Glutamatergic neuron (in vitro differentiated cells): ENCODE measurements at places on chromosomes 2 and 18.
A peak's percentile ranks its signal among the peaks of the same experiment; 100 is the strongest.

- no peaks in the 10 kb centered on the region for H3K4me1 ChIP-seq
- DNase-seq = no peak
- H3K27me3 ChIP-seq = no peaks in the 10 kb centered on the region
- H3K27ac ChIP-seq = no peak overlapping the region
- H3K36me3 ChIP-seq = peaks cover 5% of the 10 kb centered on the region
- no peak overlapping the region for H3K4me3 ChIP-seq
These were observed 26.8 kb downstream of the MAL start for GRCh38 chr2:95052307-95052706.

- H3K27me3 ChIP-seq = peaks cover 1% of the 10 kb centered on the region
- H3K36me3 ChIP-seq = no peaks in the 10 kb centered on the region
- H3K4me3 ChIP-seq = no peak overlapping the region
- H3K27ac ChIP-seq = no peak overlapping the region
- peaks cover 3% of the 10 kb centered on the region for H3K4me1 ChIP-seq
- DNase-seq = no peak
These were observed 27.4 kb upstream of the MTIF2 start for GRCh38 chr2:55296393-55296792.

GRCh38 chr2:240921995-240922244, 15.8 kb downstream of the CROCC2 start:
- H3K27ac ChIP-seq = no peak overlapping the region
- H3K27me3 ChIP-seq = no peaks in the 10 kb centered on the region
- peaks cover 3% of the 10 kb centered on the region for H3K4me1 ChIP-seq
- no peak for DNase-seq
- H3K4me3 ChIP-seq = no peak overlapping the region
- no peaks in the 10 kb centered on the region for H3K36me3 ChIP-seq

DNA sequence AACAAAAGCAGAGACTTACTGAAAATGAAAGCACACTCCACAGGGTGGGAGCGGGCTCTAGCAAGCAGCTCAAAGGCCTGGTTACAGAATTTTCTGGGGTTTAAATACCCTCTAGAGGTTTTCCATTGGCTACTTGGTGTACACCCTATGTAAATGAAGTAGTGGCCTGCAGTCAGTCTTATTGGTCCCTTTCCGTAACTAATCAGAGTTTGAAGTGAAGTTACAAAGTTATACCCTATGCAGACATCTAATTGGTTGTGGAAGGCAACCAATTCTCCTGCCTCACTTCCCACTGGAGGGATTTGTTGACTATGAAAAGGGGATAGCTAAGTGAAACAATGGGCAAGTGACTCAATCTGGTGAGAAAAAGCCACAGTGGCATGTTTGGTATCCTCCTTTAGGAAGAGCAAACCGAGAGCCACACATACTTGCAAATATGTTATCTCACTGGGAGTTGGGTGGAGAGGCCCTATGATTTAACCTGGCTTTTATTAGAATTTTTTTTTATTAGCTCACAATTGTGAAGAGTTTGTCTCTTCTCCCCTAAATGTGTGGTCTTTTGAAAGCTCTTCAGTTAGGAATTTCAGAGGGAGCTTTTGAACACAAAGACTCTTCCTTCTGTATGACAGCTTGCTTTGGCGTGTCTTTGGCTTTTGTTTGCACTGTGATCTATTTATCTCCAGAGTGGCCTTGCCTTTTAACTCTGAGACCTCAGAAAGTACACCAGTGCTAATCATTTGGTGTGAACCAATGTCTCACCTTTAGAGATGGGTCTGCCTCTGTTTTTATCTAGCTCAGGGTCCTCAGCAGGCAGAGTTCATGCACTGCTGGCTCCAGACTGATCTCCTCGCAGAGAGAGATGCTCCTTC, 69.6 kb downstream of the MAP4K4 start:
- DNase-seq = no peak
- peak overlapping the region; percentile 70 for H3K27ac ChIP-seq
- peak overlapping the region; percentile 53 for H3K4me3 ChIP-seq

DNA sequence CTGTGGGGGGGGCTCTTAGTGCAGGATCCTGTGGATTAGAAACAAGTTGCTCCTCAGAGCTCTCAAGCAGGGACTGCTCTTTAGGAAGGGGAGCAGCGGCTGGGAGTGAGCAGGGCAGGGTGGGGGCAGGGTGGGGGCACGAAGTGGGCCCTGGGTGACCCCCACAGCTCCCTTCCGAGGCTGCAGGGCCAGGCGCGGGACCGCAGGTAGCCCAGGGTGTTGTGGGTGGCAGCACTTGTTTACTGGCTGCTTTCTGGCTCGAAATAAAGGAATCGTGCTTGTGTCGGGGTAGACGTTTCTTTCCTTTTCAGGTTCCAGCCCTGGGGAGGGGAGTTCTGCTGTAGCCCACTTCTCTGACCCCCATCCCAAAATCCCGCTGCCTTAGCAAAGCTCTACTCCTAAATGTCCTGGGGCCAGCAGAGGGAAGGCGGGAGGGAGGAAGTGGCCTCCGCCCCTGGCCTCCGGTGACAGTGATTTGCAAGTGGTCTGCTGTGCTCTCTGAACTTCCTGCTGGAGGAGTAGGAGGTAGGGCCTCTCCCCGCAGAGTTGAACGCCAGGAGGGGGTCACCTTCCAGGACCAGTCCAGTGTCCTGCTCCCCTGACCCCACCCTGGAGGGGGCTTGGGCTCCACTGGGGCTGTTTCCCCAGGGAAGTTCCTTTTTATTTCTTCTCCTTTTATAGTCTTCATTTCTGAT, 8.3 kb downstream of the NEU4 start:
- no peak for DNase-seq
- no peak overlapping the region for H3K4me3 ChIP-seq
- H3K27me3 ChIP-seq = peaks cover 3% of the 10 kb centered on the region
- H3K36me3 ChIP-seq = no peaks in the 10 kb centered on the region

GRCh38 chr2:70725505-70725904, 42.5 kb downstream of the ADD2 start:
- H3K27ac ChIP-seq = peak overlapping the region; percentile 22
- no peak for DNase-seq
- peak overlapping the region; percentile 49 for H3K4me3 ChIP-seq
- peaks cover 5% of the 10 kb centered on the region for H3K36me3 ChIP-seq

- peaks cover 11% of the 10 kb centered on the region for H3K27me3 ChIP-seq
- no peak overlapping the region for H3K27ac ChIP-seq
- no peak overlapping the region for H3K4me3 ChIP-seq
- no peaks in the 10 kb centered on the region for H3K36me3 ChIP-seq
- peaks cover 5% of the 10 kb centered on the region for H3K4me1 ChIP-seq
These were observed 8.5 kb downstream of the RAB17 start for GRCh38 chr2:237581751-237582746.

DNA sequence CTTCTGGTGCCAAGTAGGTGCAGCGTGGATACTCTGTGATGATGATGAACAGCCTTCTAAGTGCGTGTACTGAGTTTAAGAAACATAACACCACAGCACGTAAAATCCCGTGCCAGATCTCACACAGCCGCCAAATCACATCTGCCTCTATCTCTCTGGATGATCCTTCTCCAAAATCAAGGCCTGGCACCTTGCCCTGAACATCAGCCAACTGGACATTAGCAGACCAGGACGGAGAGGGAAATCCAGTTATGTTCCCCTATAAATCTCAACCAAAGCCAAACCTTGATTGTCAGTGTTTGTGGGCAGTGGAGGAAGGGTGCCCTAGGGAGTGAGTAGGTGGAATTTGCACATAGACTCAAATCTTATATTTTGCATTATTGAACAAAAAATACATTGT, 164.3 kb downstream of the MIB1 start:
- H3K36me3 ChIP-seq = no peaks in the 10 kb centered on the region
- H3K27ac ChIP-seq = no peak overlapping the region
- no peaks in the 10 kb centered on the region for H3K4me1 ChIP-seq
- no peak overlapping the region for H3K4me3 ChIP-seq
- DNase-seq = no peak

- peaks cover 20% of the 10 kb centered on the region for H3K36me3 ChIP-seq
- H3K27me3 ChIP-seq = no peaks in the 10 kb centered on the region
- DNase-seq = no peak
- H3K27ac ChIP-seq = no peak overlapping the region
- H3K4me1 ChIP-seq = no peaks in the 10 kb centered on the region
These were observed 57.9 kb upstream of the KCNE4 start for GRCh38 chr2:222993920-222994650.

- no peak overlapping the region for H3K4me3 ChIP-seq
- no peaks in the 10 kb centered on the region for H3K36me3 ChIP-seq
- H3K27me3 ChIP-seq = no peaks in the 10 kb centered on the region
These were observed 259.2 kb downstream of the SLC4A3 start for GRCh38 chr2:219886615-219887014.

DNA sequence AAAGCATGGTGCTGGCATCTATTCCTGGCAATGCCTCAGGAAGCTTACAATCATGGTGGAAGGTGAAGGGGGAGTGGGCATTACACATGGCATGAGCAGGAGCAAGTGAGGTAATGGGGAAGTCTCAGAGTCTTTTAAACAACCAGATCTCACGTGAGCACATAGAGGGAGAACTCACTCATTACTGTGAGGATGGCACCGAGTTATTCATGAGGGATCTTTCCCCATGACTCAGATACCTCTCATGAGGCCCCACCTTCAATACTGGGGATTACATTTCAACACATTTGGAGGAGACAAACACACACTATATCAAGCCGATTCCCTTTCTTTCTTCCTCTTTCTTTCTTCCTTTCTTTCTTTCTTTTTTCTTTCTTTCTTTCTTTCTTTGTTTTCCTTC, 47.9 kb upstream of the FANCL start:
- DNase-seq = no peak
- H3K27me3 ChIP-seq = peaks cover 4% of the 10 kb centered on the region
- H3K27ac ChIP-seq = peak overlapping the region; percentile 48

DNA sequence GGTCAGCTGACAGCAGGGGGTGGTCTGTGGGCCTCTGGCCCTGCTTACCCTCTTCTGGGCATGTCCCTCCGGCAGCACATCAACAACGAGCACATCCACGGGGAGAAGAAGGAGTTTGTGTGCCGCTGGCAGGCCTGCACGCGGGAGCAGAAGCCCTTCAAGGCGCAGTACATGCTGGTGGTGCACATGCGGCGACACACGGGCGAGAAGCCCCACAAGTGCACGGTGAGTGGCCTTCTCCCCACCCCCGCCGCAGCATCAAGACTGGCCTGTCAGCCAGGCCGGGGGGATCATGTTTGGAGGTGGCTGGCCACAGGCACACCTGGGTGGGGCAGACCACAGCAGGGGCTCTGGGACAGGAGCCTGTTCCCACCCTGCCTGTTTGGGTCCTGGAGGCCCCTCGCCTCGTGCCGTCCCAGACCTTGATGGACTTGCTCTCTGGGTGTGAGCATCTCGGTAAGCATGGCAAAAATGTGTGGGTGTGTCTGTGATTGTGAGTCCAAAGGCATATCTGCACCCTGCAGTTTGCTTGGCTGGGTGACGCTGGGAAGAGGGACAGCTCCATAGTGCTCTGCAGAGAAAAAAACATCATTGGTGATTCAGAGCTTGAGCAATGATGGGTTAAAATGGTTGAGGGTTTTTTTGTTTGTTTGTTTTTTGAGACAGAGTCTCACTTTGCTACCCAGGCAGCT, 242.8 kb downstream of the GLI2 start:
- H3K4me3 ChIP-seq = no peak overlapping the region
- H3K27me3 ChIP-seq = peaks cover 2% of the 10 kb centered on the region
- no peak overlapping the region for H3K27ac ChIP-seq
- peak; percentile 12 for DNase-seq

- H3K27ac ChIP-seq = no peak overlapping the region
- H3K27me3 ChIP-seq = peaks cover 2% of the 10 kb centered on the region
- H3K4me1 ChIP-seq = peaks cover 6% of the 10 kb centered on the region
- H3K4me3 ChIP-seq = no peak overlapping the region
- no peak for DNase-seq
These were observed 84.6 kb downstream of the RDH14 start for GRCh38 chr2:18475884-18476283.

GRCh38 chr2:157874997-157875640, 1.0 kb downstream of the ACVR1 start:
- H3K4me1 ChIP-seq = peaks cover 8% of the 10 kb centered on the region
- DNase-seq = peak; percentile 43
- peak overlapping the region; percentile 94 for H3K4me3 ChIP-seq
- peaks cover 2% of the 10 kb centered on the region for H3K27me3 ChIP-seq
- peak overlapping the region; percentile 87 for H3K27ac ChIP-seq

- no peaks in the 10 kb centered on the region for H3K27me3 ChIP-seq
- DNase-seq = no peak
- H3K27ac ChIP-seq = no peak overlapping the region
- H3K4me1 ChIP-seq = no peaks in the 10 kb centered on the region
- H3K36me3 ChIP-seq = no peaks in the 10 kb centered on the region
These were observed 128.7 kb upstream of the L3MBTL4 start for GRCh38 chr18:6543330-6543908.

DNA sequence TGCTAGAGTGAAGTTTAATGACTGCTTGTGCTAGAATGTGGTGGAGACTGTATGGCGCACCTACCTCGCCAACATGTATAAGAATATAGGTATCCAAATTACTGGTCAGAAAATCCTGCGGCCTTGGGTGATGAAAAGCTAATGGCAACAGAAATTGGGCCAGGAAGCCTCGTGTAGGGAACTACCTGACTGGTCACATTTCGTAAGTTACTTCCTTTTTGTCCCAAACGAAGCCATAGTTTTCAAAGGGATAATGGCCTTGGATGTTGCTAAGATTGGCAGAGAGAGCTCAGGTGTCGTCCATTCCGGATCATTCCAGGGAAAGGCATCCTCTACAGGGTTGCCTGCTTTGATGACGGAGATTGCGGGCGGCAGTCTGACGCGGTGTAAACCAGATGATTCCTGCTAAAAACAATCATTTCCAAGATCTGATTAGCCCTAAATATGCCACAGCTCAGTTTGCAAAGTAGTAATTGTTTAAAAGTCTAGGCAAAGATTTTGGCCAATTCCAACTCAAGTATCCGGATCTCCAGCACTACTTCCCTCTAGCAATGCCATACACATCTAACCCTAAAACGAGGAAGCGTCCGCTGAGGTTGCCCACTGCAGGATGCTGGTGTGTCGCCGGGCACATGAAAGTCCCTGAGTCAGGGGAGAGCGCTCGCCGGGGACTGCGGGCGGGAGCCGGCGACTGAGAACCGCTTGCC, 708 bp upstream of the MALT1 start:
- no peaks in the 10 kb centered on the region for H3K27me3 ChIP-seq
- H3K36me3 ChIP-seq = no peaks in the 10 kb centered on the region
- no peaks in the 10 kb centered on the region for H3K4me1 ChIP-seq
- no peak for DNase-seq
- H3K4me3 ChIP-seq = peak overlapping the region; percentile 83

GRCh38 chr2:240000671-240001070, 24.5 kb downstream of the NDUFA10 start:
- H3K4me3 ChIP-seq = no peak overlapping the region
- H3K4me1 ChIP-seq = peaks cover 10% of the 10 kb centered on the region
- no peaks in the 10 kb centered on the region for H3K36me3 ChIP-seq
- no peak for DNase-seq
- H3K27ac ChIP-seq = no peak overlapping the region

GRCh38 chr18:75246721-75247610, 36.4 kb downstream of the TSHZ1 start:
- DNase-seq = no peak
- H3K4me3 ChIP-seq = no peak overlapping the region
- H3K27me3 ChIP-seq = peaks cover 2% of the 10 kb centered on the region
- no peaks in the 10 kb centered on the region for H3K4me1 ChIP-seq

DNA sequence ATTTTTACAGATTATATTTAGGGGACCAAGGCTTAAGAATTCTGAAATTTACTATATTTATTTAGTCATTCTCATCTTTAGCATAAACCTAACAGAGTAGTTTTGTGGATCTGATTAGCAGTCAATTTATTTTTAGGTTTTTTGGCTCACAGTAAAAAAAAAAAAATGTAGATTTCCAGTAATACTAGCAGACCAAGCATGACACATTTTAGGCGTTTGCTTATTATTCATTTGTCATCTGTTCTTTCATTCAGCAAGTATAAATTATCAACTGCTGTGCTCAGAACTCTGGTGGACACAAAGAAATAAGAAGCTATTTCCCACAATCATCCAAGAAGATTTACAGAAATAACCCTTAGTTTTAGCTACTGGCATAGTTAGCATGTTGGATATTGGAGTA, 20.6 kb downstream of the PDE1A start:
- H3K27ac ChIP-seq = no peak overlapping the region
- no peaks in the 10 kb centered on the region for H3K27me3 ChIP-seq
- H3K4me3 ChIP-seq = no peak overlapping the region
- H3K36me3 ChIP-seq = no peaks in the 10 kb centered on the region
